CD4-positive, alpha-beta T cell treated with Interleukin-6 at 100 ng/mL for 8 hours (primary cell): ENCODE measurements at places on chromosomes 7 and 10.

- no peak for DNase-seq
Measured at GRCh38 chr10:29304264-29304994, 15.6 kb downstream of the LYZL1 start.

GRCh38 chr10:11189582-11190376, 172.1 kb downstream of the CELF2 start:
- no peak for DNase-seq

DNA sequence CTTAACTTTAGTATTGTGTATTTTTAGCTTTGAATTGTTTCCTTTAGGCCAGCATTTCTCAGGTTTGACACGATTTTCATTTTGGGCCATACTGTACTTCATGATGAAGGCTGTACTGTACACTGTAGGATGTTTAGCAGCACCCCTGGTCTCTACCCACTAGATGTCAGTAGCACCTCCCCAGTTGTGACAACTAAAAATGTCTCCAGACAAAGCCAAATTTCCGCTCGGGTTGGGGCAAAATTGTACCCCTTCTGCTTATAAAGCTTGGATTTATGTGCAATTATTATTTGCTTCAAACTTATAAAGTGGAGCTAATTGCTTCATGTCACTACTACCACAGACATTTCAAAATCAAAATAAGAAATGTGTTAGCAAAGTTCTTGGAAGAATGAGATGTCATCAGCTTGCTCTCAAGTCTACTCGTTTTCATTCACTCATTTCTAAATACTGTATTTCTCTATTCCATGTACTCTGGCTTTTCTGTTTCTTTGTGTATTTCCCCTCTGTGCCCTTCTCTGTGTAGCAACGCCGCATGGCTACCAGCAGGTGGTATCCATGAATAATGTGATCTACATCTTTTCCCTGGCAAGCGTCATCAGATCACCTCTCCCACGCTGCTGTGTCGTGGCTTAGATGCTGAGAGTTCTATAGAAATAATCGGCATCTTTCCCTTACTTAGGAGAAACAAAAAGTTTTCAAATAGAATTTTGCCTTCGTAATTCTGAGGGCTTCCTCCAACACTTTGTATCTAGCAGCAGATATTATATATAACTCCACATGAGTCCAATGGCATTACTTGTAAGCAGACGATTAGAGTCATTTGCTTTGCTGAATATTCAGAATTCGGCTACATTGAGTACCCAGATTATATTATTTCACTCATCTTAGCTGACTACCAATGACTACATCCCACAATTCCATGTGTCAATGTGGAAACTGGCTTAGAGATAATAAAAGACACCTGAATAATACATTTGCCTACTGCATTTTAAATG, 47.8 kb upstream of the CALCR start:
- no peak for DNase-seq

DNA sequence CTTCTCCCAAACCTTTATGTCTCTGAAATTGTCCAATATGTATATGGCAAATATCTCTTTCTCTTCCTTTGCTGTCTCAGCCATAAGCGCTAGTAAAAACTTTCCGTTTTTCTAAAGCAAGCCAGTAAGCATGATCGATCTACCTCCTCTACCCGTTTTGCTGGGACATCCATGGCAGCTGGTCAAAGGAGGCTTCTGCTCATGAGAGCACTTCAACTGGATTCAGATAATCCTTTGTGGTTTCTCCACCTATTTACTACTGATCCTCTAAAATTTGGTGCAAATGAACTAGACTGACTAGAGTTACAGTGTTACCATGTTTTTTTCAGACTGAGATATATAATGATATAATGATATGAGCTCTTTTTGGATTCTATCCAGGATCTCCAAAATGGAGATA, 42.7 kb downstream of the GBF1 start:
- no peak for DNase-seq

GRCh38 chr10:60508831-60509230, 119.2 kb upstream of the ANK3 start:
- no peak for DNase-seq

- no peak for DNase-seq
Measured at GRCh38 chr7:28237363-28237762, 56.8 kb upstream of the JAZF1 start.

DNA sequence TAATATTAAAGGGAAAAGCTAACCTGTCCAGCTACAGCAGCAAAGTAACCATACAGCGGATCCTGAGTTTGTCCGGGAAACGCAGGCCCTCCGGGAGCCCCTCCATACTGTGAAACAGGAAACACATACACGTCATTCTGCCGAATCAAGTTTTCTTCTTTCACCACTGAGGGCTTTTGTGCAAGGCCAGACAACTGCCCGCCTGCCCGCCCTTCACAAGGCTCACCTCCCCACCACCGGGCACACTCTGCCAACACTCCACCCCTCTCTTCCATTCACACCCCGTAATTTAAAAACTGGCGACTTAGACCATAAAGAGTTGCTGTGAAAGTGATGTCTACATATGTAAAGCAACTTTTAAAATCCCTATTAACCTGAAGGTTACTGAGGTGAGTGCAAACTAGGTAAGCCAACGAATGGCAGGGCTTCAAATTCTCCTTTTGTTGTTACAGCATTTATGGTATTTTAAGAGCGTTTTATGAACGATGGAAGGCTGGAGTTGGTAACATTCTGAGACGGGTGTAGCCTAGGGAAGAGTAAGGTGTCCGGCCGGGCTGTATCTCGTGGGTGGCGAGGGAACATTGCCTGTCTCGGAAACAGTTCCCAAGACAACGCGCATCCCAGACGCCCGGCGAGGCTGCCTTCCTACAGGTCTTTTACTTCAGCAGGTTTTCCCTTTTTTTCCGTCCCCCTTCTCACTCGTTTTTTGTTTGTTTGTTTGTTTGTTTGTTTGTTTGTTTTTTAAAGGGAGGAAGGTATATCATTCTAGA, 817 bp downstream of the SRI start:
- peak; percentile 20 for DNase-seq

- no peak for DNase-seq
Measured at GRCh38 chr10:67280405-67280804, 354.6 kb downstream of the LRRTM3 start.

DNA sequence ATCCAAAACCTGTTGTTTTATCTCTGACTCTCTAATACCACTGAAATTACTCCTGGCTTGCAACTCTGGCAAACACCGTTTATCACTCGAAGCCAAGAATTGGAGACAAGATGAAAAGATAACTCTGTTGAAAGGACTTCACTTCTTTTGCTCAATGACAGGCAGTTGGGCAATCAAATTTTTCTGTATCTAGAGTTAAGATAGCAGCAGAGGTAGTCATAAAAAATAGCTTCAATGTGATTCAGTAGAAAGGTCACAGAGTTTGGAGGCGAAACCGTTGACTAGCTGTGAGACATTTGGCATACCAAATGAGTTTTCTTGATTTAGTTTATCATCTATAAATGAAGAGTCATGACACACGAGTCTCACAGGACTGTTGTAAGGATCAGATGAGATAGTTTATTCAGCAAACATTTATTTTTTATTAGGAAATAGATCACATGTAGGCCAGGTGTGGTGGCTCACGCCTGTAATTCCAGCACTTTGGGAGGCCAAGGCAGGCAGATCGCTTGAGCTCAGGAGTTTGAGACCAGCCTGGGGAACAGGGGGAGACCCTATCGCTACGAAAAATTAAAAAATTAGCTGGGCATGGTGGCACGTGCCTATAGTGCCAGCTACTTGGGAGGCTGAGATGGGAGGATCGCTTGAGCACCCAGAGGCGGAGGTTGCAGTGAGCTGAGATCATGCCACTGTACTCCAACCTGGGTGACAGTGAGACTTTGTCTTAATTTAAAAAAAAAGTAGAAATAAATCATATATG, 23.6 kb downstream of the AKR1B1 start:
- no peak for DNase-seq

DNA sequence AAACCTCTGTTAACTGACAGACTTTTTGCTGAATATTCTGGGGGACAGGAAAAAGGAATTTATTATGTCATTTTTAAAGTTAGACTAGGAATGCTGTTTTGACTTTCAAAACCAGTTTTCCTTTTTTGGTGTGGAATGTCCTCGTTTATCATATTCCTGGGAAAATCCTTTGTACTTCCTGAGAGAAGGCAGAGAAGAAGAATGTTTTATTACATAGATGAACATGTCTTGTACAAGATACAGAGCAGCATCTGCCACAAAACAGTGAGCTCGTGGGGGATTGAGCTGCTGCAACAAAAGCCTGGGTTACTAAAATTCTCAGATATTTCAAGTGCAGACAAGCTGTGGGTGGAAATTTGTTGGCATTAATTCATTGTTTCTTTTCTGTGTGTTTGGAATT, 20.2 kb downstream of the MCU start:
- DNase-seq, result no peak

DNA sequence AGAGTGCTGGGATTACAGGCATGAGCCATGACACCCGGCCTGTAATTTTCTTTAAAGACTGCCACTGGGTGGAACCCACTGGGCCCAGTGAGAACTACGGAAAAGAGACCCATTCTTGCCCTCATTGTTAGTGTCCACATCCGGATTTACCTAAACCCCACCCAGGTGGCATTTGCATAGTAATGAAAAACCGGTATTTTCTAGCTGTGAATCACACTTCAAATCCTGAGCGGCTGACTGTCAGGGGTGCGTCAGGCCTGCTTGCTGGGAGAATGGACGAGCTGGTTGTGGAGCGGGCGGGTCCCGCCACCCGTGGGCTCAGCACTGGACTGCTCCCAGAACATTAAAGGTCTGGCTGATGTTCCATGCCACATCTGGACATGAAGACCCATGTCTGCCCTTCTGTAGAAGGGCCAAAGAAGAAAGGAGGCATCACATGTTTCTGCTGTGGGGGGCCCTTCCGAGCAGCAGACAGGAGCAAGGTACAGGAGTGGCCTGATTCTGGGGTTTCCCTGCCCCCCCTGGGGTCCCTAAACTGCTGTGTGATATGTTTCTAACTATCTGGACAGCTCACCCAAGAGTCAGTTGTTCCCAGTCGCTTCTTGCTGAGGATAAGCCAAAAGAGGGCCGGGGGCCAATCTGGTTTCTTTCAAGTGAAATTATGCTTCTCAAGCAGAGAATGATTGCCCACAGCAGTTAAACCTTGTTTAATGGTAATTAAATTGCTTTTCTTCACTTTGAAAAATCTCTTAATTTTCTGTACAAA, 46.4 kb downstream of the KIAA1217 start:
- no peak for DNase-seq

DNA sequence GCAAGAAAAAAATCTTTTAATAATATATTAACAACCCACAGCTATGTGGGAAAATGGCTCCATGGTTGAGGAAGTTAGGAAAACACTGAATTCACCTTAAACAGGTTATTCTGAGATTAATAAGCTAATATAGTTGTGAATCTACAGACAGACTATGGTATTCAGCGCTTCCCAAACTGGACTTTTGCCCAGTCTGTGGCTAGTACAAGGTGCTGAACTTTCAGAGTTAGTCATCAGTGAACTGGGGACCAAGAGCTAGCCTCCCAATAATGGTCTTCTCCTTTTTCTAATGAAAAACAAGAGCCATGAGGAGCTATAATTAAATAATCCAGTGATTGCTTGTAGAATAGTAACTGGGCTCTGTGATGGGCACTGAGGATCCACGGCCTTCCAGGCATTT, 65.3 kb downstream of the FRMPD2 start:
- DNase-seq, result no peak

DNA sequence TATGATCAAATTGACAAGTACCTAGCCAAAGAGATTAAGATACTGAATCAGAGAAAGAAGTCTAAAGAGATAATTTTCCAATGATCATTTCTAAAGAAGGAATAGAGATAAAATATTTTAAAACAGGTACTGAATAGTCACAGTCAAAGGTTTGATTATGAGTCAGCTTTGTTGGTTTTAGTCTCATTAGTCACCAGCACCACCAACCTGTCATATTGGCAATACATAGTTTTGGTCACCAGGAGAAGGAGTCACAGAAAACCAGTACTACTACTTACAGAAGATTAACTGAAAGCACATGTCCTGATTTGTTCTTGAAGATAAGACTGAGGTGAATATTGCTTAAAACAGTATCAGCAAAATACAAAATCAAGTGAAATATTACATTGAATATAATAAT, 34.6 kb downstream of the ZEB1 start:
- DNase-seq, result peak; percentile 51

- no peak for DNase-seq
Measured at GRCh38 chr10:1185911-1186682, 129.9 kb downstream of the WDR37 start.

DNA sequence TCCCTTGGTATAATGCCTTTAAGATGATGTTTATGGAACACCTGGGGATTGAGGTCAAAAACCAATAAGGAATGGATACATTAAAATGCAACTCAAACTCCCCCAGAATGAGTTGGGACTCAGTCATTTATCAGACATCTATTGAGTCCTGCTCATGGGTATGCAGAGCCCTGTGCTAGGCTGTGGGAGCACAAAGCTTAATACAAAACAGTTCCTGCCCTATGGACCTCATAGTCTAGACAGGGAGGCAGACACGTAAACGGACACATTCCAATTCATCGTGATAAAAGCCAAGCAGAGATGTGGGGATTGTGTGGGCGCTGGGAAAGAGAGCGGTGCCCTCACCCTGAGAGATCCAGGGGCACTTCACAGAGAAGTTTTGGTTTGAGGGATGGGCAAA, 181.7 kb downstream of the PTEN start:
- DNase-seq, result no peak

- DNase-seq, result no peak
Measured at GRCh38 chr7:16484453-16485158, 19.1 kb upstream of the SOSTDC1 start.

DNA sequence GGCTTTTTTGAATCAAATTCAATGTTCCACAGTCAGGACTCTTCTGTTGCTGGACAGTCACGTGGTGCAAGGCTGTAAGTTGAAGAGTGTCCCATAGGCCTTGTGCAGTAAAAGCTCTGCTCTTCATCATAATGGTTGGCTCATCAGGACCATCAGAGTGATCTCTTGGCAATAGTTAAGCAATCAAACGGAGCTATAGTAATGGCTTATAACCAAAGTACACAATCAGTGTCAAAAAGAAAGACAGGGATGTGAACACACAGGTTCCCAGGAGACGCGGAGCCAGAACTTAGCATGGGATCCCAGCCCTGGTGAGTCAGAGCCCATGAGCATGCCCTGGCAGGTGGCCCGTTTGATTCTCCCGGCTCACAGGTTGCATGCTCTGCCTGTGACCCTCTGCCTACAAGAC, 10.8 kb upstream of the GPNMB start:
- DNase-seq, result no peak

- peak; percentile 42 for DNase-seq
Measured at GRCh38 chr10:8055420-8056349, 1.2 kb downstream of the GATA3 start.

DNA sequence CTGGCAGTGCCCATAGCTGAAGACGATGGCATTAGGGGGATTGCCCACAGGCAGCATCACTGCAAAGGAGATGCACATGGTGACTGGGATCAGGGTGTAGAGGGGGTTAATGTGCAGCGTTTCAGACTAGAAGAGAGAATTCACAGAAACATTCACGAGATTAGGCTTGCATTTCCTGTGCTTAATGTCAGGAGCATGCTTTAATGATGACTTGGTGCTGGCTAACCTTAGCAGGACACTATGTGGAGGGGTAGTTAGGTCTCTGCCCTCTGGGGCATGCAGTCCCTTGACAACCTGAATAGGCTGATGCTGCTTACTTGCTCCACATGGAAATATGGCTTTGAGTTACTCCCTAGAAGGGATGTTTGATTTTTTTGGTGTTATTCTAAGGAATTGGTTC, 21.8 kb downstream of the STMP1 start:
- DNase-seq, result no peak

GRCh38 chr10:121155742-121156474, 304.7 kb downstream of the WDR11 start:
- no peak for DNase-seq
